ENCODE measurements at places on chromosomes 3 and 15. TPM values are rescaled to one million over a fixed set of nuclear protein-coding genes. Genes with fewer than 3 reads are reported as not detected.

- DNase-seq, result peak; percentile 99
Measured at GRCh38 chr3:149542375-149543312, 68.1 kb downstream of the TM4SF4 start.

DNA sequence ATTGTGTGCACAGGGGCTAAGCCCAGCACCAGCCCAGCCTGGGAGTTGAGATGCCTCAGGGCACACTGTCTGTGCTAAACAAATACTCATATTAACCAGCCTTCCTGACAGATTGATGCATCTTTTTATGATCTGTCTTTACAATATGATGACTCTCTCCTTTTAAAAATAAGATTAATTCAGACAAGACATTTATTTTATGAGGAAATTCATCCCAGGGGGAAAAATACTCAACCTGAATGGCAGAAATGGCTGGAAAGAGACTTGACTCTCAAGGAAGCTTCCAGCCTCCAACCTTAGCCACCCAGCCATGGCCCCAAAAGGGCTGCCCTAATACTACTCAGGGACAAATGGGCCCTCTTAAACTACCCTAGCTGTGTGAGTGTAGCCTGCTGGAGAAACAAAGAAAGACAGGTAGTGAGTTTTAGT is 46.9 kb downstream of the NOX5 start:
- DNase-seq, result no peak

Gene NRROS
- total RNA-seq, result 1.9 TPM

Gene LTF
- total RNA-seq, result 299 TPM

- no peak for DNase-seq
Measured at GRCh38 chr3:123644358-123644757, 59.5 kb upstream of the HACD2 start.

DNA sequence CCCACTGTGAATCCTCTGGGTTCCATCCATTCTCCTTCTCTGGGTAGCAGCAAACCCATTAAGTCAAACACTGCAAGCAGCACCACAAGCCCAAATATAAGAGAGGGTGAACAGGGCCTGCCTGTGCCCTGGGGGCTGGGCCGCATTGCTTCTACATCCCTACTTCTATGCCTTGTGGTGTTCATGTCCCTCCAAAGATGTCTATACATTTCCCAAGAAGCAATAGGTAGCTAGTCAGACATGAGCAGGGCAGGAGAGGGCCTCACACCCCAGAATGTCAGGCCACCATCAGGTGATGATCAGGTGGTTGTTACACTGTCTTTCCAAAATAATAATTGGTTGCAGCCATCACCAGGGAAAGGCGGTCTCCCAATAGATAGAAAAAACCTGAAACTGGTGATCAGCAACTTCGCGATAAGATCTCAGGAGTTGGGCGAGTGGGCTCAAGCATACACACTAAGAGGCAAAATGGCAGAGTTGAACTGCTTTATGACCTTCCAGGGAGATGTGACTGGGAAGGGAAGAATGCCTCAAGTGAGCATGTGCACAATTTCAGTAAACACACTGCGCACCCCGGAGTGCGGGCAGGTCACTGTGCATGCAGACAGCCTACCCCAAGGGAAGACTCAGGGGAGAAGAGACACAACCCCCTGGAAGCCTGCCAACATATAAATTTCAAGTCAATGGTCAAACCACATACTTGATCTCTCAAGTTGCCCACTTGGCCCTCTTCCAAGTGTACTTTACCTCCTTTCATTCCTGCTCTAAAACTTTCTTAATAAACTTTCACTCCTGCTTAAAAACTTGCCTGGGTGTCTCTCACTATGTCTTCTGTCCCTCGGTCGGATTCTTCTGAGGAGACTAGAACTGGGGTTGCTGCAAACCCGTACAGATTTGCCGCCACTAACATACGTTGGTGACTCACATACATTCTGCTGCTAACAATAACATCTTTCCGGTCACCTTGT is 39.9 kb downstream of the KLF15 start:
- DNase-seq, result no peak

Gene HRG
- not detected for total RNA-seq

DNA sequence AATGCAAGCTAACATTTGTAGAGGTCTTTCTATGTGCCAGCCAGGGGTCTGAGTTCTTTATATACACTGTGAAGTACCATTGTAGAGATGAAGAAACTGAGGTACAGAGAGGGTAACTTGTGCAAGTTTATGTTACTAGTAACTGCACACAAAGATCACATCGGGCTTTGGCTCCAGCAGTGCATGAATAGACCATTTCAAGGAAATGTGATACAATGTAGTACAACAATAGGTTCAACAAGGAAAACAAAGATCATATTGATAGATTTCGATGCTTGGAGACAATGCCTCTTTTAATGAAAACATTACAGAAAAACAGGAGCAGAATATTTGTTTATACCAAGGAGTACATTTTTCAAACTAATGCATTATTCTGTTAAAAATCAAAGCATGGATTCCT is 115.3 kb downstream of the POLR2M start:
- no peak for DNase-seq

Gene CCR8
- total RNA-seq, result 1.0 TPM

DNA sequence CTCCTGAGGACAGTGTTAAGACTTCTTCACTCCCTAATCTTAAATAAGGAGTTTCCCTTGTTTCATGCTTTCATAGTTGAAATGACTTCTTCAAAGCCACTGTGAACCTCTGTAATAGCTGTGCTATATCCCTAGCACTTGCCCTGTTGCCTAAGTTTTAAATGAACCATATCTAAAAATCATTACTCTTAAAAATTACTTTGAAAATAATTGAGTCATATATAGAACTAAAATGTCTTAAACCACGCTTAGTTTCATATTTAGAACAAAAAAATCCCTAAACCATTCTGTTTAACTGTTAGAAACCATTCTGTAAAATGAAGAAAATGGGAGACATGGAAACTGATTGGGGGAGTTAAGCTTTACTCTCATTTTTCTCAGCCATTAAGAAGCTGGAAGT is 29.8 kb downstream of the DNAJC19 start:
- DNase-seq, result no peak

Gene TADA3
- total RNA-seq, result 55.2 TPM

DNA sequence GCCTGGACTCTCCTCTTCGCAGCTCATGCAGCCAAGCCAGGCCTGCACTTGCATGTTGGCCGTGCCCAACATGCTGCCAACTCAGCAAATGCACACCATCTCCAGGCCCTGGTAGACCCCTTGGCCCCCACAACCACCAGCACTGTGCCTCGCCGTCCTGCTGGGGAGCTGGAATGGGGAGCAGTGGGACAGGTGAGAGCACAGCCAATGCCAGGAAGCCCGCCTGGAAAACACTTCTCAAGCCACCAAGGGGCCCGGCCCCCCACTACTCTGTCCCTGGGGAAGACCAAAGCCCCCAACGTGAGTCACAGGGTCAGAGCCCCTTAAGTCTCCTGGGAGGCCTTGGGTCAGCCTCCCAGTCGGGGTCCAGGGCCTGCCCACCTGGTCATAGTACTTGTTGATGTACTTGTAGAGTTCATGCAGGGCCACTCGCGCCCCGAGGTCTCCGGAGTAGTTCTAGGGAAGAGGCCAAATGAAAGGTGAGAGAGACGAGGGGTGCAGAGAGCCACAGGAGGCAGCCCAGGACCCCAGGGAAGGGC is 24.5 kb downstream of the PLXNB1 start:
- DNase-seq, result no peak

DNA sequence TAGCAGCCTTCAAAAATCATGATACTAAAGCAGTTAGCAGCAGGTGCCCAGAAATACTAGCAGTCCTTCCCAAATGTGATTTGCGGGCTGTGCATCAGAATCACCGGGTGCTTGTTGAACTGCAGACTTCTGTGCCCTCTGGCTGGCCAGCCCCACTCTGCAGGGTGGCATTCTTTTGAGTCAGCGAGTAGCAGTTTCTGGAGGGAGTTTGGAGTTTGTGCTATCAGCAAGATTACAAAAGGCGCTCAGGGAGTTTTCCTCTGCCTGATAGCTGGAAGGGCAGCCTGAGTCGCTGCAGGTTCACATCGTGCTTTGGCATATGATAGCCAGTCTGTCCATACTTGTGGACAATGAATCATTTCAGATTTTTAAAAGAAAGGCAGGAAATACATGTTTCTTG is 57.6 kb downstream of the CLDN11 start:
- peak; percentile 42 for DNase-seq

- no peak for DNase-seq
Measured at GRCh38 chr15:33438396-33438795, 127.6 kb downstream of the RYR3 start.

DNA sequence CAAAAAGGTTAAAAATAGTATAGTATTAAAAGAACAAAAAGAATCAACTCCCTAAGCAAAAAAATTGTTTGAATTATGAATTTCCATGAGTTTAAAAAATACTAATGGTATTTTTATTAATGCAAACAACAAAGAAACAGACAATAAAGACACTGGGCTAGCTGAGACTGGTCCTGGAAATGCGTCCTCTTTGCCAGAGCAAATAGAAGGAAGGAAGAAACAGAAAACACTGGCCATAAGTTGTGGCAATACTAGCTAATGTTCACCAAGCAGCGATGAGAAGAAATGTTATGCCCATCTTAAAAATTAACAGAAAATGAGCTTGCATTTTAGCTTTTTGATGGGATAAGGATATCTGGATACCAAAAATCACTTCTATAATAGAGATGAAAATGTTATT is 88.6 kb downstream of the TBL1XR1 start:
- no peak for DNase-seq

Gene CYP8B1
- 0.55 TPM for total RNA-seq

DNA sequence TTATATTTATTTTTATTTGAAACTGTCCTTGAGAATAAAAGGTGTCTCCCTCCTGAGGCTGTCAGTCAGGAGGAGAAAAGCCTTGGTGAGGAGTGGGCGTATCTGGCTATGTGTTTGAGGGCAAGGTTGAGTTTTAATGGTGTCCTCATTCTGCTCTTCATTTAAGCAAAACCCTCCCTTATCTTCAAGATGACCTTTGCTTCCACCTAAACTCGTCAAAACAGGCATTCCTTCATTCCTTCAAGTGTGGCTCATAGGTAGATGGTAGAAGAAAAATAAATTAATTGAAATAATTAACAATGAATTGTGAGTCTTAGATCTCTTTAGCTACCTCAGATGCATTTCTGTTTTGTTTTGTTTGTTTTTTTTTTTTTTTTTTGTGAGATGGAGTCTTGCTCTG is 39.4 kb upstream of the ATOSA start:
- DNase-seq, result no peak

Gene STRIT1
- not detected for total RNA-seq

- no peak for DNase-seq
Measured at GRCh38 chr15:83578691-83579090, 75.2 kb upstream of the ADAMTSL3 start.

Gene DMXL2
- total RNA-seq, result 13.9 TPM

Gene SAMMSON
- total RNA-seq, result not detected

DNA sequence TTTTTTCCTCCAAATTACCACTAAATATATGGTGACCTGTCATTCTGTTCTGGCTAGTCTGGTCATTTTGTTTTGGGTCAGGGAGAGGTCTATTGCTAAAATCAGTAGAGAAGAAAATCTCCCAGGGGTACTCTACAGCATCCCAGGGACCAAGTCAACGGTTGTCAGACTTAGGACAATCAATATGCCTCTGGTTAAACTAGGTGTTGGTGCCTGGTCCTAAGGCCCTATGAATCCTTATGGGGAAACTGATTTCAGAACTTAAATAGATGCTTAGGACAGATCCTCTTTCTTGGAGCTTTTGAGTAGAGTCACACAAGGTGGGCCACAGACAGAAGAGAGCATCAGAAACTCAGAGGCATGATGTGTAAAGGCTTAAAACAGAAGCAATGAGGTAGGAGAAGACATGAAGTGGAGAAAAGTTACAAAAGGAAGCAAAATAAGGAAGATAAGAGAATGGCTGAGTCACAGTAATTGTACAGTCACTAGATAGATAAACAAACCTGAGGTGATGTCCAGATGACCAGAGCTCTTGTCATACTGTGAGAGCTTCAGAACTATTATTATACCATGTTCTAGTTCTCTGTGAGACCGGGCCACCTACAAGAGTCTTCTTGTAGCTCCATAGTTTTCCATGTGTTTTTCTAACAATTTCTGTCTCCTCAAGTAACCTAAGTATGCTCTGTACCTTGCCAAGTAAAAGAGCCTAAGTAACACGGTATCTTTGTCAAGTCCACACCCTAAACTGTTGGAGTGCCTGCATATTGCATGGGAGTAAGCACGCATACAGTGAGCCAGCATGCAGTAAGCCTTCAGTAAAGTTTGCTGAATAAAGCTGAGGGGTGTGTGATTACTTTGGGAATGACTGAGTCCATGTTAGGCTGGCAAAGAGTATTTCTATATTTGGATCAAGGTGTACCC is 44.6 kb upstream of the LEKR1 start:
- peak; percentile 36 for DNase-seq

Gene POC1A
- 5.0 TPM for total RNA-seq

GRCh38 chr3:124325248-124325647 is 333.3 kb upstream of the ROPN1 start:
- no peak for DNase-seq

DNA sequence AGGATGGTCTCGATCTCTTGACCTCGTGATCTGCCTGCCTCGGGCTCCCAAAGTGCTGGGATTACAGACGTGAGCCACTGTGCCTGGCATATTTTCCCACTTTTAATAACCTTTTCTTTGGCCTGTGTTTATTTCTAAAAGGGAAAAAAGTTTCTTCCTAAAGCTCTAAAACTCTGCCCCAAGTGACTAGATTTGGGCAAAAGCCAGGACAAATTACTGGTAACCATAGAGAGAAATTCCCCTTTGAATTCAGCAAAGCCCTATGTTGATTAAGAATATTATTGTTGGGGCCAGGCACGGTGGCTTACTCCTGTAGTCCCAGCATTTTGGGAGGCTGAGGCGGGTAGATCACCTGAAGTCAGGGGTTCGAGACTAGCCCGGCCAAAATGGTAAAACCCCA is 11.5 kb upstream of the TRPM7 start:
- no peak for DNase-seq

- DNase-seq, result no peak
Measured at GRCh38 chr15:74315626-74316025, 51.8 kb downstream of the CYP11A1 start.

DNA sequence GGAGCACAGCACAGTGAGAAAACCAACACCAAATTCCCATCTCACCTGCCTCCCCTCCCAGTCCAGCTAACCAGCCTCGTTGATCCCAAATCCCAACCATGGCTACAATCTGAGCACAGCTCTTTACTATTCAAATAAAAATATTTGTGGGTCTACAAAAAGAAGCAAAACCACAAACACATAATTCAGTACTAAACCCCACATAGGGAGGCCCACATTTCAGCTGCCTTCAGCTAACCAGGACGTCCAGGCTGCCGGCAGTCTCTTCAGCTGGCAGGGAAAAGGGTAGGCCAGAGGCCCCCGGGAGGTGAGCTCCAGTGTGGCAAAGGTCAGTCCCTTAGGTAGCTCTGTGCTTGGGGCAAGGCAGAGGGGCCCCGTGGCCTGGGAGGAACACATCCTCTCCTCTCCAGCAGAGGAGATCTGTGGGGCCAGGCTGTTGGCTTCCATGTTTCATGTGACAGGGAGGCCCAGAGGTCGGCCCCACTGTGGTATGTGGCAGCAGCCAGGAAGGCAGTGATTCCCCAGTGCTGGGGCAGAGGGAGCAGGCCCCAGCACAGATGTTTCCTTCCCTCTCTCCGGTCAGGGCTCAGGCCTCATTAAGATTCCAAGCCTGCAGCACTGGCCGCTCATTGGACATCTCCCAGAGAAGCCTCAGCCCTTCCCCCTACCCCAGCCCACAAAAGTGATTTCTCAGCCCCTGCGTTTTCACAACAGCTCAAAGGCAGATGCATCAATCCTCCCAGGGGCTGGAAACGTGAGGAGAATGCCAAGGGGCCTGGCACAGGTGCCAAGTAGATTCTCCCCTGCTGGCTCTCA is 381.4 kb downstream of the NTRK3 start:
- DNase-seq, result peak; percentile 8
